ENCODE measurements at places on chromosomes 11 and 22. TPM values are rescaled to one million over a fixed set of nuclear protein-coding genes. Genes with fewer than 3 reads are reported as not detected.

The C1QTNF4 gene
- 0.27 TPM for total RNA-seq

The KCTD21 gene
- total RNA-seq: 5.6 TPM

The TIMP3 gene
- 65.0 TPM for total RNA-seq

The FGF4 gene
- not detected for total RNA-seq

The OR51E2 gene
- not detected for total RNA-seq

DNA sequence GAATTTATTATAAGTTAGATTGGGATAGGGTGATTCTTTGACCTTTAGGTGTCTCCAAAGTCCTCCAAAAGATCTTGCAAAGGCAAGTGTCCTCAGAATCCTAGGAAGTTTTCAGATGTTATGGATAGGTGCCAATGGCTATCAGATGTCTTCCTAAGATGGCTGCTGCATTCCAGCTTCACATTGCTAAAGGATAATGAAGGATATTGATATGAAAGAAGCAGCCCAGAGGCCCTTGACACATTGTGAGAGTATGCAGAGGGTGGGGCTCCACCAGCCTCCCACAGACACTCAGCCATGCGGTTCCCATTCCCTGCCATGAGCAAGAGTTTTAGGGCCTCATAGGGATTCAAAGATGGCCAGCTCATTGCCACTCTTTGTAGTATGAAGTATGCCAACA lies 22.3 kb upstream of the GLYATL2 start:
- DNase-seq: no peak

GRCh38 chr22:24465566-24465965 lies 29.6 kb upstream of the UPB1 start:
- DNase-seq: no peak

GRCh38 chr11:27600656-27601055 lies 94.1 kb upstream of the LIN7C start:
- no peak for DNase-seq

GRCh38 chr22:17098379-17098819 lies 13.6 kb downstream of the IL17RA start:
- no peak for DNase-seq

GRCh38 chr11:27281740-27282590 lies 81.0 kb downstream of the CCDC34 start:
- peak; percentile 58 for DNase-seq

GRCh38 chr11:60971520-60971919 lies at the start of gene CD6:
Gene CD6 (plus strand): TSS chr11:60971680. CDS start chr11:60971866, 186 bp downstream.
- no peak for DNase-seq

DNA sequence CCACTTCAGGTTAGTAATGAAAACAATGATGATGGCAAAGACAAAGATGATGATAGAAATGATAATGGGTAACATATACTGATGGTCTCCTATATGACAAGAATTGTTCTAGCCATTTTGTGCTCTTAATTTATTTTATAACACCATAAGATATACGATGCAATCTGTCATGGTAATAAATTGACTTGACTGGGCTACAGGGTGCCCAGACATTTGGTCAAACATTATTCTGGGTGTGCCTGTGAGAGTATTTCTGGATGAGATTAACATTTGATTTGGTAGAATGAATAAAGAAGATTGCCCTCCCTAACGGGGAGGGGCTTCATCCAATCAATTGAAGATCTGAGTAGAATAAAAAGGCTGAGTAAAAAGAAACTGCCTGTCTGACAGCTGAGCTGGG lies 237.3 kb downstream of the LARGE1 start:
- DNase-seq: no peak

DNA sequence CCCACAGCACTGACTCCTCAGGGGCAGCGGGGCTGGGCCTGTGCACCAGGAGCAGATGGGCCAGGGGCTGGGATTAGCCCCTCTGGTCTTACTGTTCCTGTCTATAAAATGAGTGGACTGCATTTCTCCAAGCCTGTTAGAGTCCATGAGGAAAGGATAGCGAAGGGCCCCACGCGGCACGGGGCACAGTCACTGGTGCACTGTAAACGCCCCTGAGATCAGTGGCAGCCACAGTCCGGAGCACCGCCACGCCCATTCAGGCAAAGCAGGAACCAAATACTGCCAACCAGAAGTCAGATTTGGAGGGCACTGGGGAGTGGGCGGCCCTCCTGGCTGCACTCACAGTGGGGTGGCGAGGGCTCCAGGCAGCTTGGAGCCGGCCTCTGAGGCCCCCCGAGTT lies 387.5 kb downstream of the TBC1D22A start:
- no peak for DNase-seq

DNA sequence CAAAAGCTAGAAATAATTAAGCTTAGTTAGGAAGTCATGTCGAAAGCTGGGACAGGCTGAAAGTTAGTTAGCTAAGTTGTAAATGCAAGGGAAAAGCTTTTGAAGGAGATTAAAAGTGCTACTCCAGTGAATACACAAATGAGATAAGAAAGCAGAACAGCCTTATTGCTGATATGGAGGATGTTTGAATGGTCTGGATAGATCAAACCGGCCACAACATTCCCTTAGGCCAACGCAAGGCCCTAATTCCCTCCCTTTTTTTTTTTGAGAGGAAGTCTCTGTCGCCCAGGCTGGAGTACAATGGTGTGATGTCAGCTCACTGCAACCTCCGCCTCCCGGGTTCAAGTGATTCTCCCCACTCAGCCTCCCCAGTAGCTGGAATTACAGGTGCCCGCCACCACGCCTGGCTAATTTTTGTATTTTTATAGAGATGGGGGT lies 23.3 kb upstream of the WEE1 start:
- no peak for DNase-seq

DNA sequence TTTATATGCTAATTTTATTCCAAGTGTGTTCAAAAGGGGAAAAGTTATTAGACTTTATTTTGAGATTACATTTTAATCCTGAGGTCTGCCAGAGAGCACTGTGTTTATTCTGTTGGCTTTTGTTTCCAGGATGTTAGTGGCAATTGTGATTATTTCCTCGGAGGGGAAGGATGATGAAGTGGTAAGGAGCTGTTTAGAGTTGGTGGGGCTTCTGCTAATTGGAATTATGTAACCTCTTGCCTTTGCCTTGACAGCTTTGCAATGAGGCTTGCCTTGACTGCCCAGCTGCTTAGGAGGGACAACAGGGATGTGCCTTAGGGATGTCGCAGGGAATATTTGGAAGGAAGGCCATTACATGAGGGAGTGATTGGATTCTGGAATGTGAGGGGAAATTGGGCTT lies 89.7 kb upstream of the E2F8 start:
- no peak for DNase-seq

DNA sequence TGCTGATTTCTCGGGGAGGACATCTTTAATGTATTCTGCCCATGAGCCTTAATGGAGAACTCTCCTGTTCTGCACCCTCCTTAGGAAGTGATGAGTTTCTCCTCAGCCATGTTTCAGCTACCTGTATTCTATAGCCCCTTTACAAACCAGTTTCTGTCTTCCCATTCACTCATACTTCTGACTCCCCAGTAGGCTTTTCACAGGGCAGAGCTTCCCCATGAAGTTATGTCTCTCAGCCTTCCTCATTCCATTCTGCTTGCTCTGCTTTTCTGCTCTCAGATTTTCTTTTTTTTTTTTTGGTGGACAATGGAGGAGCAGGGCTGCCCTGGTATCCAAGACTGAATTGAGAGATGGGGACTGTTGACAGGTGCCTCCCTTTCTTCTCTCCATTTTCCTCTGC lies 4.3 kb upstream of the OR52R1 start:
- DNase-seq: no peak

GRCh38 chr22:45571089-45571488 lies 68.4 kb downstream of the FBLN1 start:
- DNase-seq: no peak

- DNase-seq: no peak
Observed at GRCh38 chr22:40493441-40493840, 123.0 kb downstream of the SGSM3 start.

GRCh38 chr11:118689503-118689851 lies 10.0 kb upstream of the TREH start:
- no peak for DNase-seq

GRCh38 chr11:23723861-23724260 lies 773.0 kb upstream of the LUZP2 start:
- DNase-seq: no peak

- no peak for DNase-seq
Observed at GRCh38 chr11:92439133-92439532, 214.5 kb downstream of the FAT3 start.

DNA sequence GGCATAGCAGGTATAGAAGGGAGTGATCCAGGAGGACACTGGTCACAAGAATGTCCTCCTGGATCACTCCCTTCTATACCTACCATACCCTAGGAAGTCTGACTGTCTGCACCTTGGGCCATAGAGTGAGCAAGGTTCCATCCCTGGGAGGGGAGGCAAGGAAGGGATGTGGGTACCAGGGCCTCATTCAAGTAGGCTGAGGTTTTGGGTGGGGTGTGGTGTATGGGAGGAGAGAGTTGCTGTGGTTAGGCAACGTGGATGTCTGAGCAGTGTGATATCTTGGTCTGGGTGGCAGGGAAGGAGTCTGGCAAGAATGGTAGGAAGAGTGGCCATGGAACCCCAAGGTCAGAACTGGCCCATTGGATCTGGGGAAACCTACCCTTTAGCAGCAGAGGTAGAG lies 13.2 kb downstream of the PPFIBP2 start:
- DNase-seq: no peak

DNA sequence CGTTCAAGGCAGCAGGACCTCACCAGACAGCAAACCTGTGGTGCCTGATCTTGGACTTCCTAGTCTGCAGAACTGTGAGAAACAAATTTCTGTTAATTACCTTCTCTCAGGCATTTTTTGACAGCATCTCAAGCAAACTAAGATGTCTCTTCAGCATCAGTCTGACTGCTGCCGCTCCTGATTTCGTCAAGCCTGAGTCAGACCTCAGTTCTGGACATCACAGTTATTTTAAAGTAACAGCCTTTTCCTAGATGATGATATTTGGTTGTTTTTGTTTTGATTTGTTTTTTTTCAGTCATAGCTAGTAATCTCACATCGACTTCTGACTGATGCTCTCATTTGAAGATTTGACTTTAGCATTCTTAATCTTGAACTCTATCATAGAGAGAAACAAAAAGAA lies 71.9 kb downstream of the BLID start:
- no peak for DNase-seq

DNA sequence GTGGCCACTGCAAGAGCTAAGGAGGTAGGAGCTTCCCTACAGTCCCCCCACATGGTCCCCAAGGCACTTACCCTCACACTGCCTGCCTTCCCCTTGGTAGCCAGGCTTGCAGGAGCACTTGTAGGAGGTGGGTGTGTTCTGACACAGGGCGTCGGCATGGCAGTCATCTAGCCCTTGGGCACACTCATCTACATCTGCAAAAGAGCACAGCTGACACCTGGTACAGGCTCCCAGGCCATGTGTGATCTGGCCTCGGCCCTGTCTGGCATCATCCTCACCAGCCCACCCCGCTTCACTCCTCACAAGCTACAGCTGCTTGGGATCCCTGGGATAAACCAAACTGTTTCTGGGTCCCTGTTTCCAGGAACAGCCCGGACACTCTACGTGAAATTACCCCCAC lies 1.8 kb downstream of the SCUBE2 start:
- no peak for DNase-seq
